ENCODE measurements at places on chromosomes 7 and 10. TPM values are rescaled to one million over a fixed set of nuclear protein-coding genes. Genes with fewer than 3 reads are reported as not detected.

DNA sequence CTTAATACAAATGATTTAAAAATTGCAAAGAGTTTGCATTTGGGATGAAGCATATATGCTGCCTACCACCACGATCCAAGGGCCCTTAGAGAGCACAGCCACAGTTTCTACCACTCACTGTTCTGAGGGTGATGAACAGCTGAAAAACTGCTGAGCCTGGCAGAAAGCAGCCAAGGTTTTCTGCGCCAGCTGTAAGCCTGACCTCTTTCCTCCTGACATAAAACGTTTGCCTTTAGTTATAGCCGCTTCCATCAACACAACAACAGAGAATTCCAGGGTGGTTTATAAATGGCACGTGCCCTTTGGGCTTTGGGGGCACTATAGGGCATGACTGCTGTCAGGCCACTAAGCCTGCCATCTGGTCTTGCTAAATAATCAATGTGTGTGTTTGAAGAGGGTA lies 222.8 kb downstream of the RELN start:
- DNase-seq: no peak

DNA sequence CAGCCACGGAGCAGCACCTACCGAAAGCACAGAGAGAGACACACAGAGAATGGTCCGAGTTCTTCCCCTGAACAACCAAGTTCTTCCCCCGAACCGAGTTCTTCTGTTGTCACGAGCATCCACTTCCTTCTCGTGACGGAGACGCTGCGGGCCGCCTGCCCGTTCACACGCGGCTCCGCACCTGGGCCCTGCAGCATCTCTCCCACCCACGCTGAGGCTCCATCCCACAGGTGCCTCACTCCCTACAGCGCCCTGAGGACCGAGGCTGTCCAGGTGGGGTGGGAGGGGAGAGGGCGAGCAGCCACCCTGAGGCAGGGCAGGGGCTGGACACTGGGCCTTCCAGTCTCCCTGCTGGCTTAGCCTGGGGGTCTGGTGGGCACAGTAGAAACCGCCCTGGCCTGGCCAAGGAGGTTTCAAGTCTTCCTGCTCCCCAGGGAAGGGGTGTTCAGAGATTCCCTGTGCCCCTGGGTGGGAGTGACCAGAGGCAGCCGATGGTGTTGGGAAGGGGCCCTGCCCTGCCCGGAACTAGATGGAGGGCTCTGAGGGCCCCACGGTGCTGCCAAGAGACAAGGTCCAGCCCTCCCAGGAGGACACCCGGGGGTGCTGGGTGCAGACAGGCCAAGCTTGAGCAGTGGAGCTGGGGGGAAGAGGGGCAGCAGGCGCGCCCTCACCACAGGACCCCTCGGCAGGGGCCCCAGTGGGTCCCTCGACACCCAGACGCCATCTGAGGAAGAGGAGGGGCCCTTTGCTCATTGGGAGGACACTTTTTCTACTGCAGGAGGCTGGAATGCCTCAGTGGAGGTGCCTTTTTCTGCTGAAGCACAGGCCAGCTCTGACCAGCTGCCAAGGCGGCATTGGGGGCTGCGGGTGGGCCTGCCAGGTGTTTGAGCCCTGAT lies 5.2 kb upstream of the NKX6-2 start:
- DNase-seq: no peak

GRCh38 chr10:133094286-133094685 lies 6.6 kb downstream of the ADGRA1 start:
- no peak for DNase-seq

OAT gene
- total RNA-seq: 79.6 TPM

DNA sequence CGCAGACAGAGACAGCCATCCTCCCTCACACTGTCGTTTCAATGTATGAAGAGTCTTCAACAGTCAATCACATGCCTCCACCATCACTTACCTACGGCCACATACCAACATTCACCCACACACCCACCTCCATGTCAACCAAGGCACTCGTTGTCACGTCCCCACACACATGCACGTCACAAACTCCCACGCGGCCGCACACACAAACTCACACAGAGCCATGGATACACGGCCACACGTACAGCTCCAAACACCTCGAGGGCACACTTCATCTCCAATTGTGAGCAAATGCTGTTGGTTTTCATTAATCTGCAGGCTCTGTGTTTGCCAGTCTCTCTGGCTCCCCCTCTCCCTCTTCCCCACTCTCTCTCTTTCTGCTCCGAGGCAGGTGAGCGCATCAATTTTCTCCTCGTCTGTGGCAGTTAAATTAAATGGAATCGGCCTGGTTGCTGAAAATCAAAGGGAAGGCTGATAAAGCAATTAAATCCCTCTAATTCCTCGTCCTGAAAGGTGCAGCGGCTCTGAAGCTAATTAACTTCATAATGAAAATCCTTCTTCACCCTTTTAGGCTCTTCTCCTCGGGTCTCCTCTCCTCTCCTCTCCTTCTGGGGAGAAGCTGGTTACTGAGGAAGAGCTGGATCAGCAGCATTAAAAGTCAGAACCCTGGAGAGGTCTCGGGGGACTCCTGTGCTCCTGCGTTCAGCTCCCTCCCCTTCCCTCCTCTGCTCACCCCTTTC lies 53.8 kb upstream of the SLF2 start:
- no peak for DNase-seq

FRAT1 gene
- 6.1 TPM for total RNA-seq

GRCh38 chr10:110350812-110351211 lies 46.1 kb upstream of the SMNDC1 start:
- no peak for DNase-seq

APBB1IP gene
- 6.6 TPM for total RNA-seq

DNA sequence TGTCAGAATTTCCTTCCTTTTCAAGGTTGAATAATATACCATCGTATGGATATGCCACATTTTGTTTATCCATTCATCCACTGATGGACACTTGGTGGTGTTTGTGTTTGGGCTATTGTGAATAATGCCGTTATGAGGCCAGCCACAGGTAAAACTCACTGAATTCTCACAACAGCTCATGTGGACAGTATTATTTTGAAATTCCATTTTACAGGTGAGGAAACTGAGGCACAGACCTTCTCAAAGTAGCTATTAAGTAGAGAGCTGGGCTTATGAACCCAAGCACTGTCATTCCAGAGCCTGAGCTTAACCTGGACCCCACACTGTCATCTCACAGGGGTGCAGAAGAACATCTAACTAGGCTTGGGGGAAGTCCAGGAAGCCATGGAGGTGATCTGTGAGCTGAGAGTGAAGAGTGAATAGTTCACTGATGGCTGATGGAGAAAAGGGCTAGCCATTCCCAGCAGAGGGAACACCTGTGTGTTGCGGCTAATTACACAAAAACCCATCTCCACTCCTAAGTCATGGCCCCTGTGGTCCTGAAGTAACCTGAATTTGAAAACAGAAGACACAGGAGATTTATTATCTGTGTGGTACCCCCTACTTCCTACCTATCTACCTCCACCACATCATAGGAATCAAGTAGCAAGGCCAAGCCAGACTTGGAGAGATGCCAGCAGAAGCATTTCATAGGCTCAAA lies 8.7 kb downstream of the INMT start:
- DNase-seq: peak; percentile 61

DNA sequence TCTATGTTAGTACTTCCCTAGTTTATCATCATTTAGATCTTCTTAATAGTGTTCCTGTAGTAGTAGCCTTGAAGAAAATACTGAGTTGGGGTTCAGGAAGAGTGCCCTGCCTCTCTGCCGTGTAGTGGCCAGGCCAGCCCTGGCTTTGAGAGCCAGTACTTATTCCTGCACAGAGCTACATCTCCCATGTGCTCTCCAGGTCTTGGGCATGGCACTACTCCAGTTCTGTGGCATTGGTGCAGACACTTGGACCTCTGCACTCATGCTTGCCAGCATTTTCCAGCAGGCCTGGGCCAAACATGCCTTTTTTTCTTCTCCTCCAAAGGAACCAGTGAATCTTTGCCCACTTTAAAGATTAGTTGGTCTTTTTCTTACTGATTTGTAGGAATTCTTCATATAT lies 5.3 kb downstream of the GNG11 start:
- DNase-seq: no peak

GRCh38 chr7:28755255-28755654 lies 202.9 kb downstream of the TRIL start:
- DNase-seq: no peak

DNA sequence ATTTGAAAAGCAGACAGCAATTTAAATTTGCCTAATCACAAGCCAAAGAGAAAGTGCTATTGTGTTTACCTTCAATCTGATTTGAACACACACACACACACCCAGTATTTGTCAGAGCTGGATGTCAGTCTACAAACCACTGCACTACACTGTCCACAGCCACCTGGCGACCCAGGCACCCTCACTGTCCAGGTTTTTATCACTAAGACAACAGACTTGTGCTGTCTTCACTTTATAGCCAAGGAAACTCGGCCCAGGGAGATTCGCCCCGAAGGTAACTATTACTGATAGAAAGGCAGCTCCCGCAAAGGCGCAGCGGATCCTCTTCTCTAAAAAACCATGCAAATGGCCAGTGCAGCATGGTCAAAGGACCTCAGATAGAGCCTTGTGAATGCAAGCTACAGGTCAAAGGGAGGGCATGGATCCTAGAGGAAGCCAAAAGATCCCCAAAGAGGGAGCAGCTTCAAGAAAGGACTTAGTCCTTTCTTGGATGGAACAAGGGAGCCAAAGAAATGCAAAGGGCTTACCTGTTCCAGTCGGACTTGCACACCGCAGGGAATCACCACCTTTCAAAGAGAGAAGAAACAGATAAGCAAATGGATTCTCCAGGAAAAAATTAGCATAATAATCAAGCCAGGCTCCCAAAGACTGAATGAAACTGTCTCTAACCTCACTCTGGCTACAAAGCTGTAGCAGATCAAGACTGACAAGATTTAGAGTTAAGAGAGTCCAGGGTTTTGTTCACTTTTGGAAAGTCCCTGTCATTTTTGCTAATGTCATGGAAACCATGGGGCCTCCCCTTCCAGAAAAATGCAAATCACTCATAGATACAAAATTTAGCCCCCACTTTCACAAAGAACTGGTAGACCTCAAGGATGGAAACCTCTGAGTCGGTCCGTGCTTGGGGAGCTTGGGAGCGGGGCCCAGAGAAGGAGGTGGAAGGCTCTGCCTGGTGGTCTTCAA lies 101.1 kb downstream of the TNS3 start:
- DNase-seq: no peak

DNA sequence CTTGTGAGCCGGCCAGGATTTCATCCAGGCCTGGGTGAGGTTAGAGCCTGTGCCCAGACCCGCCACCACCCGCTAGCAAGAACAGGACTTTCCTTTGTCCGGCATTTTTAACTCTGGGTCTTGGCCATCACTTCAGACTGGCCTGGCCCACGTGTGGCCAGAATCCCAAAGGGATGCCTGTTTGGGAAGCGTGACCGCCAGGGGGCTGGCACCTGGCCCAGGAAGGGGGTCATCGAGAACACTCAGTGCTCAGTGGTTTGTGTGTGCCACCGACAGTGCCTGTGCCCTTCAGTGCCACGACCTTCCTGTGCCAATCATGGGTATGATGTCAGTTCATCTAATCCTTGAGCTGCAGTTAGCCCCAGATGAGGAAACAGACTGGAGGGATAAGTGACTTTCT lies 85.0 kb downstream of the ZMIZ1 start:
- no peak for DNase-seq

EBLN1 gene
- not detected for total RNA-seq

GRCh38 chr7:22332461-22332870 lies 24.5 kb downstream of the RAPGEF5 start:
- DNase-seq: no peak

- no peak for DNase-seq
Measured at GRCh38 chr7:34307540-34307939, 350.5 kb upstream of the NPSR1 start.

GRCh38 chr10:75572478-75572877 lies 141.1 kb downstream of the LRMDA start:
- DNase-seq: no peak
